ENCODE measurements at places on chromosomes 5 and 9.

DNA sequence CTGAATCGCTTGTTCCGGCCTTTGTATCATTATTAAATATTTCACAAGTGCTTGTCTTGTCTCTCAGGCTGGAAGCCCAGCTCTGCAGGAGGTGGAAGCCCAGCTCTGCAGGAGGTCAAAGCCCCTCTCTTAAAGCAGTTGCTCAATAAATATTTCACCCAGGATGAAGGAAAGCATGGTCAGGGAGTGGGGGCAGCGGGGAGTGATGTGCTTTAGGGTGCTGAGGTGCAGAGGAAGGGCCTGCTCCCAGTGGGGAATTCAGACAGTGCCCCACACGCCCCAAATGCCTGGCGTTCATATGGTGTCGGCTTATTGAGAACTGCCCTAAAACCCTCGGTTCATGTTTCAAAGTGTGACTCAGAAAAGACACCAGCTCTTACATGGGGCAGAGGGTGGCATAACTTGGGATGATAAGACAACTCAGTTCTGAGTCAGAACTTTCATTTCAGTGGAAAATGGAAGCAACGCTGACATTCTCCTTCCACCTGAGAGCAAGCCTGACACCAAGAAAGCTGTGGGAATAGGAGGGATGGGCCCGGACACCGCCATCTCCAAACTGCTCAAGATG lies 114.3 kb upstream of the DAP start:
- H3K4me1 ChIP-seq, result no peaks in the 10 kb centered on the region
- H3K27me3 ChIP-seq, result peaks cover 18% of the 10 kb centered on the region
- H3K36me3 ChIP-seq, result no peaks in the 10 kb centered on the region
- no peak overlapping the region for H3K27ac ChIP-seq
- H3K4me3 ChIP-seq, result no peak overlapping the region

- H3K4me1 ChIP-seq, result no peaks in the 10 kb centered on the region
- no peaks in the 10 kb centered on the region for H3K36me3 ChIP-seq
- no peak for DNase-seq
- no peak overlapping the region for H3K4me3 ChIP-seq
Observed at GRCh38 chr9:90822866-90823265, 21.2 kb downstream of the SYK start.

DNA sequence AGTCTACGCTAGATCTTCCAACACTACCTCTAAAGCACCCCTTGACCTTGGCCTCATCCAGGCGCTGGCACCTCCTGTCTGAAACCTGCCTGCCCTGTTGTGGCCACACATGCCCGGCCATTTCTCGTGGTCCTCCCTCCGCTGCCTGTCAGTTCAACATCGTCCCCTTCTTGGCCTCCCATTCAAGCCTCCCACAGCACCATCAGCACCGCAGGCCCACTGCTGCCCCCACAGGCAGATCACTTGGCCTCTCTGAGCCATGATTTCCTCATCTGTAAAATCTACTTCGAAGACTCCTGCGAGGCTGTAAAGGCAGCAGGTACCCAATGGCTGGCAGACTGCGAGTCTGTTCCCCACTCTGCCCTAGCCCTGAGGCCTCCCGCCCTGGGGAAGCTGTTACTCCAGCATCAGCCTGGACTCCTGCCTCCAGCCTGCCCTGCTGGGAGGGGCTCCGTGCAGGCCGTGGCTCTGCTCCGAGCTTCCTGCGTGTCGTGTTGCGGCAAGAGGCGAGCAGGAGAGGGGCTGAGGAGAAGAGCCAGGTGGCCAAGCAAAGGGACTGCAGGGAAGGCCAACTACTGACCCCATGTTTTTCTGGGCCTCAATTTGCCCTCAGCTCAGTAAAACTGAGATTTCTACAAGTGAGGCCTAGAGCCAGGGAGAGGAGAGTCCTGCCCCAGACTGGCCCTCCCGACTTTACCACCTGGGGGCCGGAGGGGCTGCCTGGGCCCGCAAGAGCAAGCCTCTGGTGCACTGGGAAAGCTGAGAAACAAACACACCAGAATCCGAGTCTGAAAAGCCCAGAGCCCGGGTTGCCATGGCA lies 70.5 kb upstream of the LRRTM2 start:
- no peak overlapping the region for H3K4me3 ChIP-seq
- peaks cover 9% of the 10 kb centered on the region for H3K36me3 ChIP-seq
- H3K27me3 ChIP-seq, result no peaks in the 10 kb centered on the region
- DNase-seq, result no peak
- H3K4me1 ChIP-seq, result peaks cover 6% of the 10 kb centered on the region

GRCh38 chr9:123231421-123231820 lies 37.0 kb downstream of the STRBP start:
- H3K4me3 ChIP-seq, result no peak overlapping the region
- H3K36me3 ChIP-seq, result peaks cover 4% of the 10 kb centered on the region
- no peaks in the 10 kb centered on the region for H3K27me3 ChIP-seq
- H3K4me1 ChIP-seq, result peaks cover 23% of the 10 kb centered on the region

- H3K27ac ChIP-seq, result no peak overlapping the region
- H3K36me3 ChIP-seq, result no peaks in the 10 kb centered on the region
- no peaks in the 10 kb centered on the region for H3K4me1 ChIP-seq
- peaks cover 6% of the 10 kb centered on the region for H3K27me3 ChIP-seq
- DNase-seq, result no peak
- H3K4me3 ChIP-seq, result no peak overlapping the region
Observed at GRCh38 chr5:74892921-74893320, 26.7 kb upstream of the FAM169A start.

- peaks cover 1% of the 10 kb centered on the region for H3K36me3 ChIP-seq
- H3K4me3 ChIP-seq, result no peak overlapping the region
- no peaks in the 10 kb centered on the region for H3K27me3 ChIP-seq
- DNase-seq, result peak; percentile 48
- peak overlapping the region; percentile 18 for H3K27ac ChIP-seq
- peaks cover 23% of the 10 kb centered on the region for H3K4me1 ChIP-seq
Observed at GRCh38 chr9:36504156-36504555, 68.5 kb upstream of the MELK start.

DNA sequence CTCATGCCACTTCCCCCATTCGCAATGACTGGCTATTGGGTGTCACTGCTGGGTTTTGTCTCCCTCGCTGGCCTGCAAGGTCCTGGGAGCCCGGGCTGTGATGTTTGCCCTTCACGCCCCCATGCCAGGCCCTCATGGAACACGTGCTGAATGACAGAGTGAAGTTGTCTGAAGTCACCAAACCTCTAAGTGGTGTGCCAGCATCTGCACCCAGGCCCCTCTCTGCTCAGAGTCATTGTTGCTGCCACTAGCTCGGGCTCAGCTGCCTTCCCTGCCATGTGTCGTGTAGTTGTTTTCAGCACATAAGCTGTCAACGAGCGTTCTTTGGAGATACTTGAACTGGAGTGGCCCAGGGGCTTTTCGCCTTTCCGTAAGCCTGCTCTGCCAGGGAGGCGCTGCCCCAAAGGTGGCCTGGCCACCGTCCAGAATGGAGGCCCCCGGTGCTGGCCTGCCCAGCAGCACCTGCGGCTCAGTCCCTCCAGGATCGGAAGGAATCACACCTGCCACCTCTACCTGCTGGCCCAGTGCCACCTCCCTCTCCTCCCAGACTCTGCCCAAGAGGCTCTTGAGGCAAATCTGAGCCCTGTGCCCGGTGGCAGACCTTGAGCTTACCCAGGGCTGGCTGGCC lies 250.1 kb downstream of the PBX3 start:
- no peaks in the 10 kb centered on the region for H3K36me3 ChIP-seq
- no peak overlapping the region for H3K27ac ChIP-seq
- no peaks in the 10 kb centered on the region for H3K27me3 ChIP-seq
- H3K4me1 ChIP-seq, result no peaks in the 10 kb centered on the region

GRCh38 chr9:87577746-87578145 lies 80.1 kb downstream of the DAPK1 start:
- H3K27me3 ChIP-seq, result peaks cover 2% of the 10 kb centered on the region
- DNase-seq, result no peak
- no peaks in the 10 kb centered on the region for H3K36me3 ChIP-seq
- no peaks in the 10 kb centered on the region for H3K4me1 ChIP-seq

GRCh38 chr5:80987078-80987766 lies 27.1 kb downstream of the RASGRF2 start:
- no peak overlapping the region for H3K27ac ChIP-seq
- H3K36me3 ChIP-seq, result no peaks in the 10 kb centered on the region
- no peak for DNase-seq

DNA sequence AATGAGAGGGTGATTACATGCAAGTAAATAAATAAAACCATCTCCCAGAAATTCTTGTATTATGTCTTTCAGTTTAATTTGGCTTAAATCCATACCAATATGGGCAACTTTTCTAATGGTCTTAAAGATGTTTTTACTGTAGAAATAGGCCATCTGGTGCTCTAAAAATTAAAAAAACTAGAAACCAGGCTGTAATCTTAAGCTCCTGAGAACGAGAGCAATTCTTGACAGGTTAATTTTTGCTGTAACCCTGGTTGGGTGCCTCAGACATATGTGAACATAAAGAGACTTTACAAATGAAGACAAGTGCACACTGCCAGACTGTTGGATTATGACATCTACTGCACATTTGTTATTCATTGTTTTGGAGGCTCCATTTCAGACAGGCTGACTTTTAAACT lies 246.8 kb upstream of the DAB2 start:
- DNase-seq, result no peak
- peaks cover 2% of the 10 kb centered on the region for H3K27me3 ChIP-seq
- no peak overlapping the region for H3K27ac ChIP-seq
- H3K4me3 ChIP-seq, result no peak overlapping the region

DNA sequence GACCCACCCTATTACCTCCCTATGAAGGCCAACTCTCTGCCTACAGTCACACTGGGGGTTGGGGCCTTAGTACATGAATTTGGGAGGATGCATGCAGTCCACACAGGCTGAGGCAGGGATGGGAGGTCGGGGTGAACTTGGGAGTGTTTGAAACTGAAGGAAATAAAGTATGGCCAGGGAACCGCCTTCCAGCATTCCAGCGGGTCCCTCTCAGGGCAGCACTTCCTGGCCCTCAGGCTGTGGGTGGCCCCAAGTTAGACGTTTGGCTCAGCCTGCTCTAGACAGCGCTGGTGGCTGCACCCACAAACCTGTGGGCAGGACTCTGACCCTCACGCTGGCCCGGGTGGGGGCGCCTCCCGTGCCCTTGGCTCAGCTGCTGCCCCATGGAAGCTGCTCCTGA lies 74.3 kb downstream of the UBE2QL1 start:
- no peak for DNase-seq
- H3K4me1 ChIP-seq, result no peaks in the 10 kb centered on the region
- H3K36me3 ChIP-seq, result no peaks in the 10 kb centered on the region
- H3K27me3 ChIP-seq, result peaks cover 23% of the 10 kb centered on the region
- H3K27ac ChIP-seq, result no peak overlapping the region
- H3K4me3 ChIP-seq, result no peak overlapping the region

- H3K27me3 ChIP-seq, result peaks cover 11% of the 10 kb centered on the region
- no peak overlapping the region for H3K4me3 ChIP-seq
- H3K4me1 ChIP-seq, result no peaks in the 10 kb centered on the region
Observed at GRCh38 chr5:73393611-73394489, 54.7 kb downstream of the FOXD1 start.

DNA sequence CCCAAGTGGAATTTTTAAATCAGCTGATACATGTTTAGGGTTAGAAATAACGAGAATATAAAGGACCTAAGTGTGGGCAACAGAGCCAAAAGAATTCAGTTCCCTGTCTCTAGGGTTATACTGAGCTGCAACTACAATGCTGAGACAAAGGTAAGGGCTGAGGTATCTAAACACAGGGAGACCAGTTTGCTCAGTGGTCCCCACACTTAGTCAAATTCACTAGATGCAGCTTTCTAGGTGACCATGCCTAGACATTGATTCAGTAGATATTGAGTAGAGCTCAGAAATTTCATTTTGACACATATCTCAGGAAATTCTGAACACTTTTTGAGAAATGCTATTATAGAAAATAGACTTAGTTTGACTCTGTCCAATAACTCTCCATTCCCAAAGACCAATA lies 84.8 kb downstream of the PPP2R2B start:
- no peak for DNase-seq
- H3K27ac ChIP-seq, result no peak overlapping the region
- peaks cover 3% of the 10 kb centered on the region for H3K4me1 ChIP-seq
- H3K27me3 ChIP-seq, result no peaks in the 10 kb centered on the region

DNA sequence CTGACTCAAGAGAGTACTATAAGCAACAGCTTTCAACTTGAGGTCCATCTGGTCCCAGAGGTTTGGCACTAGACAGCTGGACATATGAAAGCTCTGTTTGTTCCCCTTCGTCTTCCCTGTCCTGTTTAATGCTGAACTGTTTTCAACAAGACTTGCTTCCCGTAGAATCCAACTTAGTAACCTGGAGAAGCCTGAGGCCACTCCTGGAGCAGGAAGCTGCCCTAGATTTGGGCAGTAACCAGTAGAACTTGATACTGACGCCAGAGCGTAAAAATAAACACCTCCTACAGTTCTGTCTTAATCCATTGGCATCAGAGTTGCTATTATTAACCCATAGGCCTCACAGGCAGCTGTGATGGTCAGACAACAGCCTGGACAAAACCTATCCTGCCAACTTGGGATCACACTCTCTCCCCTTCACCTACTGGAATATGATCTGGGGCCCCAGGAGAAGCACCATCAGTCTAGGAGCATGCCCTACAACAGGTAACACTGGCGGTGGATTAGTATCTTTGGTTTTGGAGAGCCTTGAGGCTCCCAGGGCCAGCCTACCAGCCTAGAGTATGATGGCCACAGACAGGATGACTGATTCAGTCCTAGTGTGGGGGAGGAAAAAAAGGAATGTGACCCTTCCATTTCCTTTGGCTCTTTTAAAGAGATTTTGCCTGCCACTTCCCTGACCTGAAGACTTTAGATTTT lies 29.2 kb downstream of the RUSC2 start:
- DNase-seq, result no peak
- H3K27ac ChIP-seq, result no peak overlapping the region
- H3K36me3 ChIP-seq, result no peaks in the 10 kb centered on the region
- H3K4me1 ChIP-seq, result no peaks in the 10 kb centered on the region
- no peaks in the 10 kb centered on the region for H3K27me3 ChIP-seq

- no peak for DNase-seq
- H3K4me1 ChIP-seq, result no peaks in the 10 kb centered on the region
- no peaks in the 10 kb centered on the region for H3K36me3 ChIP-seq
- H3K4me3 ChIP-seq, result no peak overlapping the region
- no peak overlapping the region for H3K27ac ChIP-seq
Observed at GRCh38 chr9:116061546-116062205, 91.9 kb upstream of the PAPPA start.

- H3K27ac ChIP-seq, result no peak overlapping the region
- H3K4me1 ChIP-seq, result no peaks in the 10 kb centered on the region
- no peak overlapping the region for H3K4me3 ChIP-seq
- H3K27me3 ChIP-seq, result no peaks in the 10 kb centered on the region
- no peak for DNase-seq
Observed at GRCh38 chr9:124342776-124343485, 72.3 kb downstream of the PSMB7 start.

Measured in activated naive CD4-positive, alpha-beta T cell treated with anti-CD3 and anti-CD28 coated beads for 36 hours (primary cell).